ENCODE measurements at places on chromosomes 3 and 15. TPM values are rescaled to one million over a fixed set of nuclear protein-coding genes. Genes with fewer than 3 reads are reported as not detected.

The DNAJA4 gene
- 0.11 TPM for total RNA-seq

The AHSG gene
- total RNA-seq: not detected

The BCHE gene
- 1.1 TPM for total RNA-seq

The RBMS3 gene
- 0.43 TPM for total RNA-seq

The CRYGS gene
- 0.40 TPM for total RNA-seq

The NAA50 gene
- total RNA-seq: 143 TPM

The ROBO1 gene
- 8.3 TPM for total RNA-seq

The OCA2 gene
- total RNA-seq: 0.28 TPM

The USP13 gene
- total RNA-seq: 9.9 TPM

The FGF12 gene
- 0.67 TPM for total RNA-seq

The SI gene
- total RNA-seq: not detected

The POPDC2 gene
- total RNA-seq: 0.37 TPM

The SH3GL3 gene
- total RNA-seq: 0.25 TPM

The RPP25 gene
- total RNA-seq: 28.2 TPM

The STRIT1 gene
- total RNA-seq: not detected

The MLF1 gene
- total RNA-seq: 20.9 TPM

The CHRNB4 gene
- total RNA-seq: 0.53 TPM

The TEX9 gene
- 4.9 TPM for total RNA-seq

The FSIP1 gene
- total RNA-seq: 1.4 TPM

The GPR15 gene
- not detected for total RNA-seq

The TNFAIP8L3 gene
- total RNA-seq: 36.0 TPM

The BFSP2 gene
- not detected for total RNA-seq

The ITIH4 gene
- 0.61 TPM for total RNA-seq

The FBXL2 gene
- total RNA-seq: 7.0 TPM

The IQCF5 gene
- total RNA-seq: not detected

The EPHA3 gene
- total RNA-seq: not detected

The CNOT10 gene
- total RNA-seq: 26.3 TPM

The BOC gene
- 4.8 TPM for total RNA-seq

The A4GNT gene
- total RNA-seq: not detected

The RUBCN gene
- total RNA-seq: 8.3 TPM

The SLITRK3 gene
- total RNA-seq: not detected

The ANKDD1A gene
- 1.7 TPM for total RNA-seq

The CTXN2 gene
- not detected for total RNA-seq

The ST8SIA2 gene
- total RNA-seq: 0.48 TPM

The ARPP21 gene
- total RNA-seq: 0.11 TPM

The PSMA4 gene
- 366 TPM for total RNA-seq

The NME9 gene
- total RNA-seq: not detected

The MAP6D1 gene
- total RNA-seq: 4.7 TPM
